ENCODE measurements at places on chromosomes 16 and 17. TPM values are rescaled to one million over a fixed set of nuclear protein-coding genes. Genes with fewer than 3 reads are reported as not detected.

The IRX5 gene
- 5.2 TPM for polyA plus RNA-seq

- DNase-seq = no peak
These were observed 27.1 kb downstream of the MMD start for GRCh38 chr17:55394357-55395021.

GRCh38 chr16:65032387-65032786, 89.5 kb downstream of the CDH11 start:
- DNase-seq = no peak

The HP gene
- polyA plus RNA-seq = 0.27 TPM

DNA sequence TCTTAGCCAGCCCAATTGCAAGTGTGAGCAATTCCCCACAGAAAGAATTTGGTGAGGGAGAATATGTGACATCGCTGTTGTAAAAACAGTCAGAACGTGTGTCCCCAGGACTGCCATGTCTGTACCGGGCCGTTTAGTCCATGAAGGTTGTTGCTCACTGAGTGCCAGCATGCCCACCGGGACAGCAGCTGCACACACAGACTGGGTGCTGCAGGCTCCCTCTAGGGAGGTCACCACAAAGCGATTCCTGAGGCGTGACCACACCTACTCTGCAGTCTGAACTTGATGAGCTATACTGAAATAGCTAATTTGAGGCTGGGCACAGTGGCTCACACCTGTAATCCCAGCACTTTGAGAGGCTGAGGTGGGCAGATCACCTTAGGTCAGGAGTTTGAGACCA, 44.1 kb upstream of the ADORA2B start:
- no peak for DNase-seq

- DNase-seq = no peak
These were observed 22.9 kb downstream of the PIK3R6 start for GRCh38 chr17:8844229-8845218.

DNA sequence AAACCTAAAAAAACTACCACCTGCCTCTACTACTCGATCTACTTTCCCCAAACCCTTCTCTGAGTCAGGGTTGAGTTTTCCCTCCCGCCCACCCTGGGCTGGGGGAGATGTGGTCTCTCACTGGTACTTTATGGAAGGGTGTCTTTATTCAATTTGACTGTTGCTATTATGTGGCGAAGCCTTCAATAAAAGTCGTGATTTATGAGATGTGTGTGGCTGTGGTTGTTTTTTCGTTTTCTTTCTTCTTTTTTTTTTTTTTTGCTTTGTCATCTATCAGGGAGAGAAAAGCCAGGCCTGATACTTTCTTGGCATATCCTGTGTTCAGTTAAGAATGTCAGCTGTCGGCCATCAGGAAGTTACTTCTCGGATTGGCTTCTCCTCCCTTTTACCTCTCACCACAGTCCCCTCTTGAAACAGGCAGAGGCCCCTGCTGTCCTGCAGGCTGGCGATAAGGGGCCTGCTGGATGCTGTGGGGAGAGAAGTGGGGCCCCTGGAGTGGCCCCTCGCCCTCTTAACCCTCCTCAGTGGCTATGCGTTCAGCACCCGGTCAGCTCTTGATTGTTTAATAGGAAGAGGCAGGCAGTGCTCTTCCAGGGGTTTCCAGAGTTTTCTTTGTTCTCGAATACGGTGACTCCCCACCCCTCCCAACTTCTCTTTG, 123.0 kb downstream of the MSI2 start:
- no peak for DNase-seq

The HBA2 gene
- polyA plus RNA-seq = 570 TPM

The CA7 gene
- 0.65 TPM for polyA plus RNA-seq

The CPD gene
- 96.0 TPM for polyA plus RNA-seq

GRCh38 chr17:5464717-5465507, 3.9 kb downstream of the DHX33 start:
- no peak for DNase-seq
